Activated CD4-positive, alpha-beta T cell treated with anti-CD3 and anti-CD28 coated beads, Interleukin-2, amount 50 U/mL, for 4 hours (primary cell): ENCODE measurements at places on chromosomes 3 and 15.

DNA sequence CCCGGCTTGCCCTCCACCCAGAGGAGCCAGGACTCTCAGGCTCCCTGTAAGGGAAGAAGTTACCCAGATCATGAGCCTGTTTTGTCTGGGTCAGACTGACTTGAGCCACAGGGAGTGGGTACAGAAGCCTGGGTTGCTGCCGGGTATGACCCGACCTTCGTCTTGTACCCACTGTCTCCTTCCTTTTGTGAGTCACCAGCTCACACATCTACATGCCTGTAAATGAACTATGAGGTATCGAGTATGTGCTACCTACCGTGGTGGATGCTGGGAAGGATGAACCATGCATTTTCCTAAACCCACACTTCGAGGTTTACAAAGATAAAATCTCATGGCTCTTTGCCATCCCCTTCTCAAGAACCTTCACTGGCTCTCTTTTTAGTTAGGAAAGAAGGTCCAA is 56.9 kb downstream of the CACNA1D start:
- DNase-seq, result no peak

GRCh38 chr3:181701096-181701495 is 10.6 kb upstream of the SOX2 start:
- no peak for DNase-seq

DNA sequence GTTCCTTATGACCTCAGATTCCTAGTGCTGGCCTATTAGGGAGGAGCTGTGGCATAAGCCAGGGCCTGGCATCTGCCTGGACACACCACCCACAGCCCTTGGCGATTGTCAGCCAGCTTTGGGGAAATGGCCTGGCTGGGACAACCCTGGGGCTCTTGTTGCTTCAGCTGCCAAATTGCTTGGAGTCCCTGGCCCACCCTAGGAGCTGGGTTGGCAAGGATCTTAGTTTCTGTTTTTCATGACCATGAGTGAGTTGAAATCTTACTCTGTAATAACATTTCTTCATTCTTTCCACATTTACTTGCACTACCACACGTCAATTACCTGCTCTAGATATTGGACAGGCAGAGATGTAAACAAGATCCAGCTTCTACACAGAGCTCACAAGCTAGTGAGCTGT is 1.9 kb upstream of the MYZAP start:
- DNase-seq, result no peak

- DNase-seq, result no peak
These were observed 305.5 kb downstream of the GRM7 start for GRCh38 chr3:7166460-7166859.

- no peak for DNase-seq
These were observed 22.7 kb downstream of the XXYLT1 start for GRCh38 chr3:195248281-195248680.

DNA sequence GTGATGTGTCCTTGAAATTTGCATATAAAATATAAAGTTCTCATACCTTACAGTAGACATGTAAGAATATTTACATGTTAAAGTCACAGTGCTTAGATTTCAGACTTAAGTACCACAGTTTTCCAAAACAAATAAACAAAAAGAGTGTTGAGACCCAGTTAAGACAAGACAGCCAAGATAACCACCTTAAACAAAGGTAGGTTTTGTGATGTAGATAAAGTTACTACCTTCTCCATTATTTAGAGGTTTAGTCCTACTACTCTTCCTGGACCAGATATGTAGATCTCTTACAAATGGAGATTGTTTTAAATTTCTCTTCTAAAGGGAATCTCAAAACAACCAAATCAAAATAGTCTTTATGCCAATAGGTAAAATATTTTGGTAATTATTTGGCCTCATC is 15.7 kb downstream of the OR5H15 start:
- DNase-seq, result no peak

- DNase-seq, result no peak
These were observed 340.1 kb downstream of the PTPRG start for GRCh38 chr3:61901496-61901895.

- DNase-seq, result no peak
These were observed 159.3 kb upstream of the MDFIC2 start for GRCh38 chr3:70471464-70472342.

DNA sequence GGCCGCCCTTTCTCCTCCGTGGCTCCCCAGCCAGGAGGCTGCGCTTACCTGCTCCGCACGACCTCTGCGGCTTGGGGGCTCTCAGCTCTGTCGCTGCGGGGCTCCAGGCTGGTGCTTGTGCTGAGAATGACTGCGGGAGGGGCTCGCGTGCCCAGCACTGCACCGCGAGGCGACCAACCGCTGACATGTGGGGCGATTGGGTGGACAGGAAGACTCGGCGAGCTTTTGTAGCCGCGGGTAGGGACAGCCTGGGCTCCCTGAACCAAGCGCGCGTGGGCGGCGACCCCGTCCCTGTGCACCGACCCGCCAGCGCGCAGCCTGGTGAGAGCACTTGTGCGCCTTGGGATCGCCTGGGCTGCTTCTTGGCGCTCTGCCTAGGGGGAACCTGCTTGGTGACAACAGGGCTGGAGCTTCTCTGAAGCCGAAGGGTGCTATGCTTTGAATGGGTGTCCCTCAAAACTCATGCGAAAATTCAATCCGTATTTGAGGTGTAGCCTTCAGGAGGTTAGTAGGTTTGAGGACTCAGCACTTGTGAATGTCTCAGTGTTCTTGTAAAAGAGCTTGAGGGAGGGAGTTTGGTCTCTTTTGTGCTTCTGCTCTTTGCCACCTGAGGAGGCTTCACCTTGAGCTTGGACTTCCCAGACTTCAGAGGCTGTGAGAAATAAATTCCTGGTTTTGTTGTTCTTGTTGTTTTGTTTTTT is 50.4 kb downstream of the IL12A start:
- DNase-seq, result no peak

- no peak for DNase-seq
These were observed 92.9 kb downstream of the LRRC3B start for GRCh38 chr3:26715431-26715830.

DNA sequence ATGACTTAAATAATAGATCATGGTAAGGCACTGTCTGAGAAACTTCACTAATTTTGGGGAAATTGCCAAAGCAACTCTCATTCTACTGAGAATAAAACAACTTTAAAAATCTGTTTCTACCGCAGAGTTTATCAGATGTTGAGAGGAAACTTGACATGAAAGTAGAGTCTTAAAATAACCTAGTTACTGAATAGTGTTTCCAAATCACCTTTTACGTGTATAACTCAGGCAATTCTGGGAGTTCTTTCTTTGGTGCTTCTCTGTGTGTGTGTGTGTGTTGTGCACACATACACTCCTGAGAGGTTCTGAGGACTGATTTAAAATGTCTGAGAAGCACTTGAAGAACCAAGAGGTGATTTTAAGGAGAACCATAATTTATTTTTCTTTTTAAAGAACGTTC is 236.6 kb downstream of the SV2B start:
- DNase-seq, result no peak

GRCh38 chr15:65355988-65356353 is 21.8 kb downstream of the IGDCC3 start:
- DNase-seq, result no peak

- no peak for DNase-seq
These were observed 121.2 kb downstream of the MECOM start for GRCh38 chr3:169542331-169542751.

DNA sequence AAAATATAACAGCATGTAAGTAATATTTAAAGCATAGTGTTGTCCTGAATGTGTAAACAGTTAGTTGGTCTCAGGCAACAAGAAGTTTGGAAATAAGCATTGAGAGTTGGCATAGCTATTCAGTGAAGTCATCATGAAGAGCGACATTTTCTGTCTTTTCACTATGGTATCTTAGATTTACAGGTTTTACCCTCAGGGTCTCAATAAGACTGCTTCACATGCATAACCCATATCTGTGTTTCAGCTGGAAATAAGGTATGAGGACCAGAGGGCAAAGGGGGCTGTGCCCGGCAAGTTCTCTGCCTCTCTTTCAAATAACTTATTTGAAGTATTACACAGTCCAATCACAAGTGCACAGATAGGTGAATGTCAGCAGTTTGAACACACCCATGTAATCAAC is 290.2 kb upstream of the CNTN3 start:
- DNase-seq, result no peak

DNA sequence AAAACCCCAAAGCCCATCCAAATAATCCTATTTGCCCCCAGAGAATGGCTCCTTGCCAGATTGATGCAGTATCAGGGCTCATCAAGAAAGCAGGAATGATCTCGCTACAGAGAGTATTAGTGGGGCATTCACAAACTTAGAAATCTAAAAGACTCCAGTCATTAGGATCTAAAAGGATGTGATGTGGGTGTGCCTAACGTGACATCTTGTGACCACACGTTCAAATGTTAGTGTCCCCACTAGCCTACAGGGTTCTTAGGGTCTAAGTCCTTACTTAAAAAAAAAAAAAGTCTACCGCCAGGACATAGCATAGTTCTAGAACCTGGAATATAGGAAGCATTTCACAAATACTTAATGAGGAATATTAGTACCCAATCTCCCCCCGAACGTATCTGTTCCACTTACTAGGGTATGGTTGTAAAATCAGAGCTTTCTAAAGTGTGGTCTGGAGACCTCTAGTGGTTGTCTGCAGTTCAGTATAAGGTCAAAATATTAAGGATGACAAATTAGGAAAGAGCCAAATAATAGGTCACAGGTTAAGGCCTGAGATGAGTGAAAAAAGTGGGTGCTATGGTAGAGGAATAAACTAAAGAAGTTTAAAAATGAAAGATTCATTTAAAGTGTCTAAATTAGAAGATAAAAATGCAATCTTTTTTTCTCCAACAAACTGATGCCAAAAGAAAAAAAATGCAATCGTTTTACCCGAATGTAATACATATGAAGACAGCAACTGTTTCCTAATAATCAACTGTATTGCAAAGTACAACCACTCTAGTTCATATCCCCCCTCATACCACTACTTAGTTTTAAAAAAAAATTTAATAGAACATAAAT is 4.2 kb upstream of the CHRM5 start:
- DNase-seq, result no peak

GRCh38 chr3:99720985-99721632 is 82.7 kb downstream of the COL8A1 start:
- DNase-seq, result no peak

- no peak for DNase-seq
These were observed 21.0 kb upstream of the EID1 start for GRCh38 chr15:48856942-48857341.

- no peak for DNase-seq
These were observed 30.6 kb downstream of the TNIK start for GRCh38 chr3:171429635-171430034.

GRCh38 chr15:70031261-70031660 is 66.5 kb downstream of the TLE3 start:
- no peak for DNase-seq

DNA sequence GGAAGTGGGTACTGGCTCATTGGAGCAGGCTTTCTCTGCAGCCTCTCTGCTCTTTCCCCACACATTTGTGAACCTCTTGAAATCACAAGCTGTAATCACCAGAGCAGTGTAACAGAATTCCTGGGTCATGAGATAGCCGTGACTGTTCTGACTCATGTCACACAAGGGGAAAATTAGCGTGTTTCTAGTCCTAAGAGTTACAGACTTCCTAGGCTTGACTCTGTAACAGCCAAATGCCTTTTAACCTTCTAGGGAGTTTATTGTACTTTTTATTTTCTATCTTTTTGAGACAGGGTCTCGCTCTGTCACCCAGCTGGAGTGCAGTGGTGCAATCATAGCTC is 54.7 kb upstream of the TRAK1 start:
- DNase-seq, result no peak

- DNase-seq, result no peak
These were observed 140.8 kb downstream of the TP63 start for GRCh38 chr3:189771842-189772450.

DNA sequence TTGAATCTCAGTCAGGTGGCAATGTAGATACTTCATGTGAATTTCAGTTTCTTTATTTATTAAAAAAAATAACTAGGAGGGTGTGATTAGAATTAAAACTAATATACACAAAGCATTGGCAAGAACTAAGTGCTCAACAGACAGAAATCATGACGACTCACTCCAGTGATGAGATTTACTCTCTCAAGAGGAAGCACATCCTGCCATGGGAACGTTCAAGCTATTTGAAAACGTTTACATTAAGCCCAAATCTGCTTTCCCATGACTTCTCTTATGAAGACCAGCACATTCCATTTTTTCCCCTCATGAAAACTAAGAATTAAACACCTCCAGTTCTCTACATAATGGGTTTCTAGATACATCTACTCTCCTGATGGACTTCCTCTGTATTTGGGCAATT is 8.5 kb downstream of the WDR53 start:
- DNase-seq, result no peak

- DNase-seq, result no peak
These were observed 2.6 kb upstream of the DPPA4 start for GRCh38 chr3:109339714-109340648.

- no peak for DNase-seq
These were observed 102.1 kb upstream of the TLE3 start for GRCh38 chr15:70199540-70200410.

DNA sequence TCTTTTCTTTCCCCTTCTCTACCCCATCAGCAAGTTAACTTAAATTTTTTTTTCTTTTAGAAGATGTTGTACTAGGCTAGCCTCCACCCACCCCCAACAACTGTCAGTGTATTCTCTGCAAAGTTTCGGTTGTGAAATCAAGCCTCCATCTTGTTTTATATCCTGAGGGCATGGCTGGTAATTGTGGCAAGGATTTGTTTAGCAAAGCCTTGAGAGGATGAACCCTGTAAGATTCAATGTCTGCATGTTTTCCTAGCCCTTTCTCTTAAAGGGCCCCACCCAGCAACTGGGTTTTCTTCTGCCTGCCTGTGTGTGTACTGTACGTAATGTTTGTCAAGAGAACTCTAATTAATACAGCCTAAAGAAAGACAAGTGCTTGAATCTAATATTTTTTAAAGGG is 475.3 kb downstream of the FHIT start:
- no peak for DNase-seq

- DNase-seq, result no peak
These were observed 20.8 kb upstream of the CNTN6 start for GRCh38 chr3:1072041-1072440.

DNA sequence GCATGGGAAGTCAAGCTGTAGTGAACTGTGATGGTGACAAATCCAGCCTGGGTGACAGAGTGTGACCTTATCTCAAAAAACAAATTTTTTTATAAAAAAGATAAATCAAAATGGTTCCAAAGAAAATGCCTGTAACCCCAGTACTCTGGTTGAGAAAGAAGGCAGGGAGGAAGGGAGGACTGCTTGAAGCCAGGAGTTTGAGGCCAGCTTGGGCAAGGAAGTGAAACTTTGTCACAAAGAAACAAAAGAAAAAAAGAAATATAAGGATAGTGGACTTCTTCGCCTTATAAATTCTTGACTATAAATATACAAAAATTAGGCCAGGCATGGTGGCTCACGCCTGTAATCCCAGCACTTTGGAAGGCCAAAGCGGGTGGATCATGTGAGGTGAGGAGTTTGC is 34.1 kb downstream of the SMARCC1 start:
- no peak for DNase-seq
